ENCODE measurements at places on chromosomes 3 and 15.

DNA sequence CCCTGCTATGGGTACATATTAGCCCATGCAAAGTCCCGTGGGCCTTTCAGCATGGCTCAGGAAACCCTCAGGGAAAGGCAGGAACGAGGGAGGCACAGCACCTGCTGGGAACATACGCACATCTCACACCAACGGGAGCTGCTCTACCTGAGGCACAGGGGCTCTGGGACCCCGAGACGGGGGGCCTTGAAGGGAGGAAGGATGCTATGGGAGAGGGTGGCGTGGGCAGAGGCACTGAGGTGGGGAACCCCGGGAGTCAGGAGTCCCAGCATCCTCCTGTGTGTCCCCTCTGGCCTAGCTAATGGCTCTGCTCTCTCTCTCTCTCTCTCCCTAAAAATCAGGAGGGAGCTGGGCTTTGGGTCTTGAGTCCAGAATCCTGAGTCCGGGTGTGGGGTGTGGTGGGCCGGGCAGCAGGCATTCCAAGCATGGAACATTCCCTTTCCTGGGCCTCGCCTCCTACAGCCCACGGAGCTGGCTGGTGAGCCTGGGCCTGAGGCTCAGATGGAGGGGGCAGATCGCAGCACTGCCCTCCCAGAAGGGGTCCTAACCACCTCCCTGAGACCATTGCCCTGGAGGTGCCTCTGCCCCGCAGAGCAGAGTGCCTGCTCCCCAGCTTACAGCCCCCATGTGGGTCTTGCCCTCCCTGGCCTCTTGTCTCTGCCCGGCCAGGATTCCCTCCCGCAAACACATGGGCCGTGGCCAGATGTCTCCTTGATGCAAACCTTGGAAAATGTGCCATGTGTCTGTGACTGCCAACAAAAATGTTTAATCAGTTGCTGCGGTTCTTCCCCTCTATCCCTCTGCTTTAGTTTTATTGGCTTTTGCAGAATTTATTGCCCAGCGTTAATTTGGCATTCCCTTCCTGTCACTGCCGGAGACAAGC is 101.6 kb downstream of the TMEM266 start:
- no peak for DNase-seq

GRCh38 chr15:51004103-51004551 is 90.6 kb downstream of the TNFAIP8L3 start:
- no peak for DNase-seq

DNA sequence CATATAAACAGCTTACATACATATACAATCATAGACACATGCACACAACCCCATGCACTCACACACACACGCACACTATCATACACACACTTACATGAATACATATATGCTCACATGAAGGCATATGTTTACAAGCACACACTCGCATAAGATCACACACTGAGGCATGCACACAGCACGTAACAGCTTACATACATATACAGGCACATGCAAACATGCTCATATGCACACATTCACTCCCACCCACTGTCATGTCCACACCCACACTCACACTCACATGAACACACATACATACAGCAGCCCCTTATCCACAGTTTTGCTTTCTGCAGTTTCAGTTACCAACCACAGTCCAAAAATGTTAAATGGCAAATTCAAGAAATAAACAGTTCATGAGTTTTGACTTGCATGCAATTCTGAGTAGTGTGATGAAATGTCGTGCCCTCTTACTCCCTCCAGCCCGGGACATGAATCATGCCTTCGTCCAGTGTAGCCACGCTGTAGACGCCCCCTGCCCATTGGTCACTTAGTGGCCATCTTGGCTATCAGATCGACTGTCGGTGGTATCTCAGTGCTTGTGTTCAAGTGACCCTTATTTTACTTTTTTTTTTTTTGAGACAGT is 27.8 kb downstream of the MEGF11 start:
- DNase-seq: no peak

- DNase-seq: no peak
These were observed 55.2 kb downstream of the PCSK6 start for GRCh38 chr15:101434032-101434920.

- no peak for DNase-seq
These were observed 67.3 kb downstream of the FILIP1L start for GRCh38 chr3:100046986-100047385.

Measured in T-helper 9 cell (primary cell).